ENCODE measurements at places on chromosomes 6 and 20.

- DNase-seq: no peak
These were observed 138.1 kb upstream of the PTPN1 start for GRCh38 chr20:50371878-50372769.

- DNase-seq: peak; percentile 65
These were observed at the start of gene DTNBP1 for GRCh38 chr6:15662326-15663129. TSS of gene DTNBP1 (minus strand) at chr6:15663028. CDS start at chr6:15662869, 159 bp downstream.

GRCh38 chr6:9409126-9409525 lies 973.8 kb upstream of the SLC35B3 start:
- no peak for DNase-seq

DNA sequence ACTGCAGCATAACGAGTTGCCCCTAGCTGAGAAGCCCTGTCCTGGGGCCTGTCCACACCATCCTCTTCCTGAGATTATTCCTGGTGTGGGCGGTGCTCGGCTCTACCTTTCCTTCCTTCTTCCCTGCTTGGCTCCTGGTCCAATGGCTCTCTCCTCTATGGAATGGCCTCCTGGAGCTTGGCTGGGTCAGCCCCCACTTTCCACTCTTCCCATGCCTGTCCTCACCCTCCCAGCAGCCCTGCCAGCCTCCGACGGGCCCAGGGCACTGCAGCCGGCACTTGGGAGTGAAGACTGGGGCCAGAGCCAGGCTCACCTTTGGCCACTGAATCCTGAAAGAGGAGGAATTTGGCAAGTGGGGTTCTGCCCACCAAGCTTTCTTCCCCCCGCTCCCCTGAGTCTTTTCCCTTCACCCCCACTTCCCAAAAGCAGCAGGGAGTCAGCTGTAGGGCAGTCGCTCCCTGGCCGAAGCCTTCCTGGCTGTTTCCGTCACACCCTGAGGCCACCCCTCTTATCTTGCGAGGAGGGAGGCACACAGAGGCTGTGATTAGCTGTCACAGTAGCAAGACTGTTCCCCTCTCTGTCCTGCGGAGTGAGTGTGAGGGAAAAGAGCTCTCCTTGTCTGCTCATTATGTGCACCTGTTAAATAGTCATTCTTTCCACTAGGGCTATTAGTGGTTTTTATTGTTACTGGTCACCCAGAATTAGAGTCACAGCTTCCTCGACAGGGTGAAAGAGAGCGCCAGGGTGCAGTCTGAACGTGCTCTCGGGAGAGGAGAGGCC lies 6.3 kb upstream of the CDSN start:
- no peak for DNase-seq

GRCh38 chr6:1572892-1573291 lies 36.8 kb upstream of the FOXC1 start:
- DNase-seq: no peak

DNA sequence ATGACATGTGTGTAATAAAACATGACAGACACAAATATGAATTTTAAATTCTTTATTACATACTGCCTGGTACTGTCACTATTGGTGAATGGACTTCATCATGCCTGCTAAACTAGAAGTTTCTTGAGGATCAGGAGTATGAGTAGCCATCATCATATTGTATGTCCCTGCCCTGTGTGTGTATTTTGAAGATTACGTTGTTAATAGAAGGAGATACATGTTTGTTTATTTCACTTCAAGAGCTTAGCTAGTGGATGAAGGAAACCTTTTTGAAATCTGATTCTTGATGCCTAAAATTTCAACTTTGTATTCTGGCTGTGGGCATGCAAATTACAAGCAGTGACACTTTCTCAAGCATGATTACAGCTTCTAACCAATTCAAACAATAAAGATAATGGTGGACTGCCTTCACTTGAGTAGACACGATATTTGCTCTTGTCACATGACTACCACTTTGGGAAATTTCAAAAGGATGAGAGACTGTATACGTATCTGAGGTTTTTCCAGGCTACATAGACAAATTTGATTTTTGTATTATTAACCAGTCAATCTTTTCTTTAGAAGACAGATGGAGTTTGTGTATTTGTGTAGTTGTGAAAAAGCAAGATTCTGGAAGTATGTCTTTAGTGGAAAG lies 3.5 kb downstream of the TBPL1 start:
- no peak for DNase-seq

DNA sequence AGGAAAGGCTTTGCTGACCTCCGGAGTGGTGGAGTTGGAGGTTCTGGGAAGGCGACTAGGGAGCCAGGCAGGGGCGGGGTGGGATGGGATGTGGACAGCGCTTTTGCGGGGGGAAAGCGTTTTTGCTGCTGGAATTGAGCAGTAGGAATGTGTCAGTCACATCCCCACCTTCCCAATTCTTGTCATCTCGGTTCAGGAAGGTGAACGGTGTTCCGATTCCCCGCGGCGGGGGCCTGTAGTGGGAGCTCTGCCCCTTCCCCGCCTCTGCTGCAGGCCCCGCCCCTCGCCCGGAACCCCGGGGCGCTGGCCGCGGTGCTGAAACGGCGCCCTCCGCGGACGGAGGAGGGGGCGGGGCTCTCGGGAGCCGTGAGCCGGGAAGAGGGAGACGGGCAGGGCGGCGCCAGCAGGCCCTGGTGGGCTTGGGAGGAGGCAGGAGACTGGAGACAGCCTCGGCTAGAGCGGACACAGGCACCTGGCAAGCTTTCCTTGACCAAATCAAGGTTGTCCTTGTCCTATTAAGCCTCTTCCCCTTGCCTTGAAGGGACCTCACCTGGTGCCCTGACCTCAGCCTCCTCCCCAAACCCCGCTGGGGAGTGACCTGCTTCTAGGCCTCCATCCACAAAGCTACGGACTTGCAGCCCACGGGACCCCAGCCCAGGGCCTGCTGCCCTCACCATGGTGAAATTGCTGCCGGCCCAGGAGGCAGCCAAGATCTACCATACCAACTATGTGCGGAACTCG lies at the start of gene LHFPL5:
Gene LHFPL5, plus strand, starts transcription at position 357 of the 741 bp plus-strand sequence. Its CDS starts 319 bp downstream, at position 676.
- peak; percentile 26 for DNase-seq

Measured in choroid plexus epithelial cell (primary cell).